ENCODE measurements at places on chromosomes 11 and 22.

GRCh38 chr22:22248878-22249277, 4.3 kb downstream of the VPREB1 start:
- H3K4me1 ChIP-seq: no peaks in the 10 kb centered on the region
- H3K27me3 ChIP-seq: peaks cover 19% of the 10 kb centered on the region
- no peak overlapping the region for H3K4me3 ChIP-seq
- no peaks in the 10 kb centered on the region for H3K36me3 ChIP-seq

GRCh38 chr11:110434952-110435779, 5.4 kb downstream of the FDX1 start:
- H3K4me1 ChIP-seq: peaks cover 6% of the 10 kb centered on the region

GRCh38 chr22:19115628-19116027, 6.6 kb downstream of the DGCR2 start:
- no peak overlapping the region for H3K27ac ChIP-seq
- no peak for DNase-seq
- H3K36me3 ChIP-seq: no peaks in the 10 kb centered on the region
- H3K27me3 ChIP-seq: no peaks in the 10 kb centered on the region
- peaks cover 38% of the 10 kb centered on the region for H3K4me1 ChIP-seq

GRCh38 chr22:37546437-37547250, 13.6 kb upstream of the CDC42EP1 start:
- H3K4me3 ChIP-seq: no peak overlapping the region
- DNase-seq: no peak
- no peaks in the 10 kb centered on the region for H3K36me3 ChIP-seq
- H3K27ac ChIP-seq: peak overlapping the region; percentile 85
- H3K27me3 ChIP-seq: no peaks in the 10 kb centered on the region

All from tibial nerve (tissue), 4 donors.